Large intestine (tissue), 12 donors: ENCODE measurements at places on chromosomes 2 and 18. TPM values are rescaled to one million over a fixed set of nuclear protein-coding genes. Genes with fewer than 3 reads are reported as not detected.

DNA sequence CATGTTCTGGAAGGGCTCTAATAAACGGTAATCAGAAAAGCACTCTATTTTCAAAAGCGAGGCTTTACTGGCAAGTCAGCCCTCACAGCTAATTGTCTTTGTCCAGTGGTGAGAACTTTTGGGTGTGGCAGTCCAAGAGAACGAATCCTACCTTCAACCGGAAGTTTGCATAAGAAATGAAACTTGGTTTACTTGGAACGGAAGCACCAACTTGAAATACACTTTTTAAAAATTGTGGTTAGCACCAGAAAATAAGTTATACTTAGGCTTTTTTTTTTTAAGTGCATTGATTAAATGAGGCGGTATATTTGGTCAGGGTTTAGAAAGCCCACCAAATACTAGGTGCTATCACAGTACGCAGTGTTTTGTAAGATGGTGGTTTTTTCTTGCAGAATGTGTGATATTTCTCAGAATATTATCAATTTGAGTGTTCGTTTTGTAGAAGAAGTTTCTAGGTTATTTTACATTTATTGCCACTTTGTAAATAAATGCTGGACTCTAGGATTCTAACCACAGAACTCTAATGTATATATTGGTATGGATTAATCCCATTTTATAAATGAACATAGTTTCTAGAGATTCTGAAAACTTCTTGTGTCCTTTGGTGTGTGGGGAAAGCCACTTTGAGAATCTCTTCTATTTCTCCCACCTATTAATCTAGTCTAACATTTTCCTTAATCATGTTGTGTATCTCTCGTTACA lies 1.2 kb downstream of the MYL12A start:
- no peaks in the 10 kb centered on the region for H3K27me3 ChIP-seq
- H3K4me3 ChIP-seq = peak overlapping the region; percentile 96
- peaks cover 9% of the 10 kb centered on the region for H3K4me1 ChIP-seq
- DNase-seq = peak; percentile 69

GRCh38 chr2:64223055-64223454 lies 78.8 kb upstream of the PELI1 start:
- no peak overlapping the region for H3K4me3 ChIP-seq
- H3K4me1 ChIP-seq = no peaks in the 10 kb centered on the region
- H3K27ac ChIP-seq = no peak overlapping the region
- DNase-seq = no peak

TRABD2A gene
- 18.0 TPM for polyA plus RNA-seq

TMEM247 gene
- polyA plus RNA-seq = not detected
